ENCODE measurements at places on chromosomes 2 and 18.

DNA sequence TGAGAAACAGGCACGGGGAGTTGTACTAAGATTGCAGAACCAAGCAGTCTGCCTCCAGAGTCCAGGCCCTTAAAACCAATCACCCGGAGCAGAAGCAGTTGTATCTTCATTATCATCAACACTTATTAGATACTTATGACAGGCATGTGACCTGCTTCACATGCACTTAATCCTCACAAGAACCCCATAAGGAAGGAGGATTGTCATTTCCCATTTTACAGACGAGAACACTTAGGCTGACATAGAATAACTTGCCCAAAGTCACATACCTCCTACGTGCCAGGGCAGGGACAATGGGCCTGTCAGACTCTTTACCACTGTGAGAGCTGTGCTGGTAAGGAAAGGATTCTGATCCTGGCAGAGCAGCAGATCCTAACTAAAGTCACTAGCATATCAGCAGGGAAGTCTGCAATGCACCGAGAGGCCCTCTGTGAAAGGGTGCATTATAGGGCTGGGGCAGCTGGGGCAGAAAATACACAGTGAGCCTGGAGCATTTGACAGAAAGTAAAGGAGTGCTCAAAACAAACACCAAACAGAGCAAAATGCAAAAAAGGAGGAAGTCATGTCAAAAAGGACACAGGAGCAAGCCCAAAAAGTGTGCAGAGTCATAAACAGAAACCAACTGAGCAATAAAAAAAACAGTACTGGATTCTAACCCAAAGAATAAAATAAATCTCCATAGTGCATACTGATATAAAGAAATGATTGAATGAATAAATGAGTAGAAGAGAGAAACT lies 55.9 kb upstream of the SP3 start:
- DNase-seq = no peak

- DNase-seq = no peak
Measured at GRCh38 chr2:88871336-88871735, 179.9 kb downstream of the RPIA start.

GRCh38 chr2:149020432-149020851 lies 18.1 kb upstream of the LYPD6B start:
- peak; percentile 63 for DNase-seq

- DNase-seq = no peak
Measured at GRCh38 chr2:147712051-147712450, 132.8 kb upstream of the ACVR2A start.
